Frontal cortex (tissue), 4 donors: ENCODE measurements at places on chromosomes 2 and 18. TPM values are rescaled to one million over a fixed set of nuclear protein-coding genes. Genes with fewer than 3 reads are reported as not detected.

REL gene
- 5.7 TPM for total RNA-seq

EIF5B gene
- 13.0 TPM for total RNA-seq

TUBA3E gene
- not detected for total RNA-seq

RAD51AP2 gene
- total RNA-seq = 0.82 TPM

GRCh38 chr2:12567411-12567810 is 149.3 kb upstream of the TRIB2 start:
- no peak for DNase-seq

- DNase-seq = no peak
Observed at GRCh38 chr2:88885679-88886416, 194.4 kb downstream of the RPIA start.

GRCh38 chr2:100812573-100812972 is 7.4 kb upstream of the NPAS2 start:
- no peak for DNase-seq

DNA sequence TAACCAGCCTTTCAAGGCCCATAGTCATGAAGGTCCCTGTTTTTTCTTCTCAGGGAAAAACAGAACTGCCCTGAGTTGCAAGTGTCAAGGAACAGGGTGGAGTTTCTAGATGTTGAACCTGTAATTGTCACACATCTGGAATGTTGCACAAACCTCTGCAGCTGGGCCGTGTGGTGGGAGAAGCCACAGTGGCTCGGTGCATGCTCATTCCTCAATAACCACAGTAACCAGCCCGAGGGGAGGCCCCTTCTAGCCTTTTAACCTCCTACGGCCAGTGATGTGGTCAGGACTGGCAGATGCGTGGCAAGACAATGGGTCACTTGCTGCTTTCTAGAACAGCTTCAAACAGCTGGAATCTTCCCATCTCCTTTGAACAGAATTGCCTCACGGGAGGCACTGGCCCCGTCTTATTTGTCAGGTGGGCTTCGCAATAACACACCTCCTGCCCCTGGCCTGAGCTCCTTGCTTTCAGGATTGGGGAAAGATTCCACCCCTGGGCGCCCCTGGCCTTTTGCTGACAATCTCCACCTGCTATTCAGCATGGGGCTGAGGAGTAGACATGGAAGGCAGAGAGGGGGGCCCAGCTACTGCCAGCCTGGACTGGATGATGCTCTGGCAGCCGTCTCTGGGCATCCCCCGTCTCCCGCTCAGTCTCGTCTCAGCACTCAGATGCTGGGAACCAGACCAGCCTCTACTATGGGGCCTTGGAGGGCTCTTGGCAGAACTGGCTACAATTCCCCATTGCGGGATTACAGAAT is 102.9 kb downstream of the KLHL29 start:
- no peak for DNase-seq

- no peak for DNase-seq
Observed at GRCh38 chr2:60416221-60417008, 137.0 kb downstream of the BCL11A start.

- no peak for DNase-seq
Observed at GRCh38 chr18:7133181-7133580, 15.6 kb upstream of the LAMA1 start.

DNA sequence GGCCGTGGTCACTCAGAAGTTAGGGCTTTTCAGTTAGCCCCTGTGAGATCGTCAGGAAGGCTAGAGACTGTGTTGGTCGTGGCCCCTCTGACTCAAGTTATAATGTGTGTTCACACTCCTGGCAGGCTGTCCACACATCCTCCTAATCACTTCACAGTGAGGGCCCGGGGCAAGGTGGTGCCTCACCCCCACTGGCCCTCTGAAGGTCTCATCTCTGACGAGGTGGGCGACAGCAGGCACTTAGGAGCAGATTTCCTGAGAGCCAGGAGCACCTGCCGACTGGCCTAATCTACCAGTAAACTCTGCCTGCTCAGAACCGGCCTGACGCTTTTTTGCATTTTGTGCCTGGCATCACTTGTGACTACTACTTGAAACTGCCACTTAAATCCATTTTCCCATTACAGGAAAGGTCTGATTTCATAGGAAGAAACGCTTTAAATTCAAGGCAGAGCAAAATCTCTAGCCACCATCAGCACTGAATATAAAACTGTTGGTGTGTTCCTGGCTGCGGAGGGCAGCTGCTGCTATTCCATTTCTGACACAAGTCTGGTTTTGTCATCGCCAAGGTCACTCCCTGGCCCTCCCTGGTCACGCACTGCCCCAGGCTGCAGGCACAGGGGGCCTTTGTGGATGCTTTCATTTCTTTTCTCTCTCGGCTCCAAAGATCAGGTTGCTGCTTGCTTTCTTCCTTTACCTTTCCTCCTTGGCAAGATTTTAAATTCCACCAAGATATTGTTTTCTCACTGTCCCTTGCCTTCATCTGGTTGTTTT is 48.0 kb downstream of the RAB12 start:
- no peak for DNase-seq

DNA sequence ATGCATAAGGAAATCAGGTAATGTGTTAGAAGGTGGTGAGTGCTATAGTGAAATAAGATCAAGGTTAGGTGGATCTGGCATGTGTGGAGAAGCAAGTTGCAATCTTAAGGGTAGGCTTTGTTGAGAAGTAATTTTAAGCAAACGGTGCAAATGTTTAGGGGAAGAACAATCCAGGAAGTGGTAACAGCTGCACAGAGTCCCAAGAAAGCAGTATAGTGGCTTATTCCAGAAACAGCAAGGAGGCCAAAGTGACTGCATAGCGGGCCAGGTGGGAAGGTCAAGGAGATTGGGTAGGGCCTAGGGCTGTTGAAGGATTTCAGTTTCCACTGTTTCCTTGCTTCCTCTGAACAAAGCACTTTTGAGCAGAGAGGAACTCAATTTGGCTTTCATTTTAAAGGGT is 30.0 kb upstream of the RAB1A start:
- no peak for DNase-seq

- no peak for DNase-seq
Observed at GRCh38 chr2:219405958-219406860, 12.0 kb upstream of the DES start.

DNA sequence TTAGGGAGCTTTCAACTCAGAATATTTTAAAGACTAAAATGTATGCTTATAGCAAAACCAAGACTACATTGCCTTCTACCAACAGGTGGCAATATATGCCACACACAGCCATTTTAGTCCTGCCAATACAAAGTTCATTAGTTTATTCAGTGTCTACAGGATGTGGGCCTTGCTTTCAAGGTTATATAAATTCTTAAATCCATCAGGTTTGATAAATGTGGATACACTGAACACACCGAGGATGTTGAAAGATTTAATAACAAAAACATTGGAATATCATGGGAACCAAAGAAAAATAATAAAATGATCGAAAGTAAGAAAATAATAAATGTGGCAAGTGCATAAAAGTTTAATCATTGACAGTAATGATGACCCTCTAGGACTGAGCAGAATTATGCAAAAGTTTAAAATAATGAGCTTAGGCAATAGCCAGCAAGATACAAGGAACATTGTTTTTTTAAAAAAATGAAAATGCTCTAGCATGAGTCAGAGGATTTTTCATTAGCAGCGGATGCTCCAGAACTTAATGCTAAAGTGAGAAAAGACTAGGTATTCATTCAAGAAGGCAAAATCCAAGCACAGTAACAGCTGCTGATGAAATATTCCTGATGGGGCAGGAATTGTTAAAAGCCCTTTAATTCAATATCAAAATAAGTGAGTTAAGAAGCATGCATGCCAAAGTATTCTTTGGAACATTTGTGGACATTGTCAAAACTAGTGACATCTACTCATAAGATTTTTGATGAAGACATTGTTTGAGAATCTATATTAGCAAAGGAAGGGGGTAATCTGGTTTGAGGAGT is 14.2 kb downstream of the SCN9A start:
- no peak for DNase-seq

GRCh38 chr18:49064421-49064820 is 113.7 kb upstream of the SMAD7 start:
- DNase-seq = no peak

- no peak for DNase-seq
Observed at GRCh38 chr18:78074400-78075020, 824.9 kb downstream of the GALR1 start.

GRCh38 chr2:100242891-100243619 is 79.2 kb downstream of the LONRF2 start:
- peak; percentile 60 for DNase-seq

DNA sequence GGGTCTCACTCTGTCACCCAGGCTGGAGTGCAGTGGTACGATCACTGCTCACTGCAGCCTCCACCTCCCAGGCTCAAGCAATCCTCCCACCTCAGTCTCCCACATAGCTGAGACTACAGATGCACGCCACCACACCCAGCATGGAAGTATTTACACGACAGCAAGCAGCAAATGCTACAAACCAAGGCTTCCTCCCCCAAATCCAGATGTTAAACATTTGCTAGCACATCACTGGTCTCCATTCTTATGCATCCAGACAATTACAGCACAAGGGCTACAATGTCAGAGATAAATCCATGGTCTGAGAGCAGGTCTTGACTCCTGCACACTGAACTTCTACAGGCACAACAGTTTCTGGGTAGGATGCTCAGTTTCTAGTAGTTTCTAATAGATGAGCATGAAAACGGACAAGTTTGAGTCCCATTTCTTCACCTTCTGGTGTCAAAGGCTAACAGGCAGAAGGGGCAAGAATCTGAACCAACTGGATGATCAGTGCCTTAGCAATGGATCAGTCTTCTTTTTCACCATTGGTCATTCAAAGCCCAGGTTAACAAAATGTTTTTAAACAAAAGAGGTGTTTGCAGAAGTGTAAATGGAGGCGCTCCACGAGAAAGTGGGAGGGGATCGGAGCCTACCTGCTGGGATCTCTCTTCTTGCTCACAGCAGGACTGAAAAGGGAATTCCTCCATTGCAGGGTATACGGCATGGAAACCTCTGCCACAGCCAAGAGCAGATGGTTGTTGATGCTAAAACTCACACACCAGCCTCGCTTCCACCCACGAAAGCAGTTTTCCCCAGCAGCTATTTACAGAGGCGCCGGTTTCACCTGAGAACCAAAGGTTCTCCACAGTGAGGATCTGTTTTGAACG is 135.0 kb upstream of the ARL4C start:
- DNase-seq = no peak

GRCh38 chr2:234374150-234374508 is 122.8 kb downstream of the ARL4C start:
- DNase-seq = no peak

GRCh38 chr2:206855585-206856433 is 83.5 kb upstream of the CPO start:
- no peak for DNase-seq

DNA sequence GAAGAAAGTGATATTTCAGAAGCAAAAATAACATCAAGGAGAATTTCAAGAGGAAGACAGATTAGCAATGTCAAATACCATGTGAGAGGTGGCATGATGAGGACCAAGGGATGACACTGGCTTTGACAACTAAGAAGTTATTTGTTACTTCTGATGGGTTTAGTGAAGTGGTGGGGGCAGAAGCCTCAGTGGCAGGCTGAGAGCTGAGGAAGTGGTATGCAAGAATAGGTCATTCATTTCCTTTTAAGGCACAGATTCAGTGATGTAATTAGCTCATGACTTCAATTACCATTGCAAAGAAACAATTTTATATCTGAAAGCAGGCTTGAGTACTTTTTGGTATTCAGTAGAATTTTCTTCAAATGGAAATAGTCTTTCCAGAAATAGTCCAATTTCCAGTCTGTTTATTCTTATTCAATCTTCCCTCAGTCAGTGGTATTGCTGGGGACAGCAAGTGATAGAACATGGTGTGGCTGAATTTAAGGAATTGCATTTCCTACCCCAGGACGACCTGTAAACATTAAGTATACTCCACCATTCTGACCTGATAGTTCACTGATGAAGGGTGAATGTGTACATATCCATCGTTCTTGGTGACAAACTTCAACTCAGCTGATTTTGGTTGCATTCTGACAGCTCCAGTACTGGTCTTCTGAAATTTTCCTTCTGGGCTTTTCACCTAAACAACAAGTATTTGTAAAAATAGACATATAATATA is 28.2 kb downstream of the GEMIN6 start:
- DNase-seq = no peak

- DNase-seq = no peak
Observed at GRCh38 chr2:283996-284794, 3.7 kb downstream of the ALKAL2 start.
